Stimulated activated CD4-positive, alpha-beta T cell treated with anti-CD3 and anti-CD28 coated beads, Interleukin-4, amount 100 ng/mL, for 4 hours (primary cell): ENCODE measurements at places on chromosomes 13 and 19.

DNA sequence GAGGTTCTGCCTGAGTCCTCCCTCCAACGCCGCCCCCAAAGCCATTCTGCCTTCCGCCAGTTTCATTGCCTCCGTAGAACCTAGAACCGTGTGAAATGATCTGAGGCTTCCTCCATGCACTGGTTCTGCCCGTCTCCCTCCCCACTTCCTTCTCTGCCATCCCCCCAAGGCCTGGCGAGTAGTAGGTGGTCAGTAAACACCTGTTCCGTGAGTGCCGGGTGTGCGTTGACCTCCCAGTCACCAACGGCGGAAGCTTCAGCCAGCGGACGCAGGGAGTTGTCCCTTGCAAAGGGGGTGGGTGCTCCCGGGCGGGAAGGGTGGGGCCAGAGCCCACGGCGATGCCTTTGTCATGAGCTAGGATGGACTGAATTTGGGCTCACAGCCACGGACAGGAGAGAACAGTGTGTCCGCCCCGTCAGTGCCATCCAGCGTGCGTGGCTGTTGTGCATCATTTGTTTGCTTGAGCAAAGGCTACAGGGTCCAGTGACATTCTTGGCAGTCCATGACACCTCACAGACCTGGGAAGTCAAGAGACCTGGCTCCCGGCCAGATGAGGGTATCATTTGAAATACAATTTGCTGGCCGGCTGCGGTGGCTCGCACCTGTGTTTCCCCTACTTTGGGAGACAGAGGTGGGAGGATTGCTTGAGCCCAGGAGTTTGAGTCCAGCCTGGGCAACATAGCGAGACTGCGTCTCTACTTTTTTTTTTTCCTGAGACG is 43.1 kb downstream of the NFIC start:
- no peak for DNase-seq

DNA sequence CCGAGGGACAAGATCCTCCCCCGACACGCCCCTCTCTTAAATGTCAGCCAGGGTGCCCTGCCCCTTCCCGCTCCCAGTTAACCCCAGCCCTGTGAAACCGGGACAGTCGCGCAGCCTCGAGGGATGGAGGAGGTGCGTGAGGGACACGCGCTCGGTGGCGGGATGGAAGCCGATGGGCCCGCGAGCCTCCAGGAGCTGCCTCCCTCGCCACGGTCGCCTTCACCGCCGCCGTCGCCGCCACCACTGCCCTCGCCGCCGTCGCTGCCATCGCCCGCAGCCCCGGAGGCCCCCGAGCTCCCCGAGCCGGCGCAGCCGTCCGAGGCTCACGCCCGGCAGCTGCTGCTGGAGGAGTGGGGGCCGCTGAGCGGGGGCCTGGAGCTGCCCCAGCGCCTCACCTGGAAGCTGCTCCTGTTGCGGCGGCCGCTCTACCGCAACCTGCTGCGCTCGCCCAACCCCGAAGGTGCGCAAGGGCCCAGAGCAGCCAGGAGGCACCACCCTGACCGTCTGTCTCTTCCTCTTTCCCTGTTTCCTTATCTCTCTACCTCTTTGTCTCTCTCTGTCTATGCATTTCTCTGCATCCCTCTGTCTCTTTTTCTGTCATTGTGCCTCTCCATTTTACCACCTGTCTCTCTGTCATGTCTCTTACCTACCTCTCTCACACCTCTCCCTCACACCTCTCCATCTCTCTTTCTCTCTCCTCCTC is at the start of gene NCCRP1:
Gene NCCRP1 (plus strand): TSS at position 105 of the 703 bp plus-strand sequence. CDS start 19 bp downstream, at position 124.
- no peak for DNase-seq

GRCh38 chr19:8526345-8527091 is 12.6 kb upstream of the ZNF414 start:
- DNase-seq, result no peak

GRCh38 chr19:43780706-43781525 is at the start of gene KCNN4:
Gene KCNN4 (minus strand): TSS chr19:43780973. CDS start chr19:43780861, 112 bp downstream.
- DNase-seq, result peak; percentile 82

- no peak for DNase-seq
These were observed 180.7 kb upstream of the STARD13 start for GRCh38 chr13:33466262-33466661.

DNA sequence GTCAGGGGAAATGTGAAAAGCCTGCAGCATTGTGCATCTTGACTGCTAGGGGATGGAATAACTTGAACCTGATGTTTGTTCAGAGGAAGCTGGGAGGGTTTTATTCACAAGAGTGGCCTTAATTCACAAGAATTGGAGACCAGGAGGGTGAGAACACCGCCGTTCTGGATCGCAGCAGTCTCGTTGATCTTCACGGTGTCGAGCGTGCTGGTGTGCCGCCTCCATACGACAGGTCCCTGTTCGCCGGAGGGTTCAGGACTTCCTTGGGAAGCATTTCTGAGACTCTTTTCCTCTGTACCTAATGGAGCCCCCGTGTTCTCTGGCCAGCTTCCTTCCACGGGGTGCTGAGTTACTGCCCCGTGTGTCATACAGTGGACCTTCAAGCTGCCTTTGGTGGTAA is 66.9 kb downstream of the ARHGEF7 start:
- DNase-seq, result no peak

DNA sequence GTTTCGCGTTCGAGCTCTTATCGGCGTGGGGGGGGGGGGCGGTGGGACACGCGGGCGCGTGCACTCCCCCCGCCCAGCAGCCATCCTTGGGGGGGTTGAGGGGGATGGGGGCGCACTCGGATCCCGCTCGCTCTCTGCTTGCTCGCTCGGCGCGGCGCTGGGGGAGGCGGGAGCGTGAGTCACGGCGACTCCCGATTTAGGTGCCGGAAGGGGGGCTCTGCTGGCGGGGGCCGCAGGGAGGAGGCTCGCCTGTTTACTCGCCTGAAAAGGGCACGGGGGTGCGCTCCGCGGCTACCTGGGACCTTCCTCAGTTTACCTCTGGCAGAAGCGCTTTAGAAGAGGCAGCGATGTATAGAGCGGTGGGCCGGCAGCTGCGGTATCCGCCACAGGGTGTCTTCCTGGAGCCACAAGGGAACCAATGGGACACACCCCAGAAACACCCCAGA is 1.1 kb upstream of the PDE4A start:
- DNase-seq, result no peak

- DNase-seq, result no peak
These were observed 112.9 kb upstream of the CACNA1A start for GRCh38 chr19:13619203-13619632.

- no peak for DNase-seq
These were observed 12.1 kb upstream of the FCGBP start for GRCh38 chr19:39946532-39946931.

GRCh38 chr13:51688937-51689662 is 104.8 kb downstream of the WDFY2 start:
- DNase-seq, result no peak

DNA sequence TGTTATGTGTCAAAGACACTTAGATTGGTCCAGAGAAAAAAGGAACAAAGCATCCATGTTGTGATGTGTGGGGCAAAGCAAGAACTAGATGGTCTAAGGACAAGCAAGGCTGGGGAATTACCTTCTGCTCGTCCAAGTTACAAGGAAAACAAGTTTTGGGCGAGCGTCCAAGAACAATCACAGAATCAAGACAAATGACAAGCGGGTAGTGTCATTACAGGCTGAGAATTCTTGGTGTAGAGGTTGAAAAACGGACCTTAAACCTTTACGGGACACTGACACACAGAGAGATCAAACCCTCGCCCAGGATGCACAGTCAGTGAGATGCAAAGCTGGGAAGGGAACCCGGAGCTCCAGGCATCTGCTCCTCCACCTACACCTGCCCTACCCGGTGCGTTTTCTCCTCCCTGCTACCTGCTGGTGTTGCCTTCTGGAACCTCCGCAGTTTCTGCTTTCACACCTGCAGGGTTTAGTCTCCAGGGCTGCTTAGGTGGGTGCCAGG is 515 bp upstream of the ZNF324B start:
- no peak for DNase-seq
